ENCODE measurements at places on chromosomes 12 and 14. TPM values are rescaled to one million over a fixed set of nuclear protein-coding genes. Genes with fewer than 3 reads are reported as not detected.

RPS6KA5 gene
- 0.30 TPM for total RNA-seq

ALKBH1 gene
- 9.8 TPM for total RNA-seq

SLCO1A2 gene
- total RNA-seq = not detected

SDR39U1 gene
- total RNA-seq = 8.2 TPM

CLMN gene
- 0.69 TPM for total RNA-seq

ADCK1 gene
- total RNA-seq = 8.0 TPM

E2F7 gene
- total RNA-seq = 2.4 TPM

SPX gene
- total RNA-seq = 1.9 TPM

AJUBA gene
- total RNA-seq = 57.9 TPM

OR6C1 gene
- not detected for total RNA-seq

KCNK10 gene
- not detected for total RNA-seq

IL31 gene
- not detected for total RNA-seq

TPH2 gene
- not detected for total RNA-seq

CD4 gene
- total RNA-seq = 1.5 TPM

SLCO1C1 gene
- total RNA-seq = not detected

GZMH gene
- not detected for total RNA-seq

KRT73 gene
- total RNA-seq = not detected

GPHN gene
- total RNA-seq = 12.5 TPM

RTN1 gene
- 15.4 TPM for total RNA-seq

LRRC10 gene
- not detected for total RNA-seq

TEAD4 gene
- total RNA-seq = 6.8 TPM

UBC gene
- total RNA-seq = 1,782 TPM

SLC7A8 gene
- total RNA-seq = 0.89 TPM

IFNG-AS1 gene
- total RNA-seq = not detected

NDUFB1 gene
- 215 TPM for total RNA-seq

RILPL2 gene
- 2.2 TPM for total RNA-seq

ANKRD33 gene
- total RNA-seq = not detected

RALGAPA1 gene
- 28.5 TPM for total RNA-seq

CAPZA3 gene
- total RNA-seq = not detected

SLC25A29 gene
- total RNA-seq = 19.9 TPM

KLHDC1 gene
- total RNA-seq = 3.6 TPM

EFS gene
- 1.8 TPM for total RNA-seq

FBLN5 gene
- total RNA-seq = 20.4 TPM

PPP1R36 gene
- total RNA-seq = 1.8 TPM

CLEC2D gene
- total RNA-seq = 4.2 TPM

KLRC1 gene
- total RNA-seq = not detected

PRORP gene
- total RNA-seq = 35.2 TPM

PLEKHG7 gene
- not detected for total RNA-seq

GOLT1B gene
- 114 TPM for total RNA-seq

TAS2R7 gene
- total RNA-seq = not detected

BCAT1 gene
- total RNA-seq = 379 TPM

ZNF891 gene
- total RNA-seq = 0.89 TPM

TMEM30B gene
- not detected for total RNA-seq

KRT83 gene
- total RNA-seq = not detected

SIRT4 gene
- 2.7 TPM for total RNA-seq

GPR137C gene
- 0.59 TPM for total RNA-seq

PMCH gene
- total RNA-seq = not detected

PABPN1 gene
- 104 TPM for total RNA-seq

SLCO1B1 gene
- total RNA-seq = not detected

TTC9 gene
- under 0.01 TPM for total RNA-seq

RXYLT1 gene
- 19.3 TPM for total RNA-seq

SERPINA9 gene
- not detected for total RNA-seq

CCDC177 gene
- not detected for total RNA-seq

Data from smooth muscle cell of the umbilical artery (primary cell).